Right ventricle myocardium superior (tissue), 1 donor: ENCODE measurements at places on chromosomes 16 and 17. TPM values are rescaled to one million over a fixed set of nuclear protein-coding genes. Genes with fewer than 3 reads are reported as not detected.

- DNase-seq: no peak
Observed at GRCh38 chr17:4579678-4580077, 4.7 kb upstream of the SMTNL2 start.

- DNase-seq: no peak
Observed at GRCh38 chr17:31428512-31428911, 37.0 kb downstream of the RAB11FIP4 start.

- no peak for DNase-seq
Observed at GRCh38 chr17:47611372-47612350, 38.1 kb upstream of the KPNB1 start.

- no peak for DNase-seq
Observed at GRCh38 chr17:73316919-73317505, 5.2 kb upstream of the CDC42EP4 start.

- no peak for DNase-seq
Observed at GRCh38 chr16:77062878-77063675, 127.9 kb upstream of the MON1B start.

GRCh38 chr17:75793460-75793859, 8.9 kb downstream of the UNK start:
- DNase-seq: no peak

DNA sequence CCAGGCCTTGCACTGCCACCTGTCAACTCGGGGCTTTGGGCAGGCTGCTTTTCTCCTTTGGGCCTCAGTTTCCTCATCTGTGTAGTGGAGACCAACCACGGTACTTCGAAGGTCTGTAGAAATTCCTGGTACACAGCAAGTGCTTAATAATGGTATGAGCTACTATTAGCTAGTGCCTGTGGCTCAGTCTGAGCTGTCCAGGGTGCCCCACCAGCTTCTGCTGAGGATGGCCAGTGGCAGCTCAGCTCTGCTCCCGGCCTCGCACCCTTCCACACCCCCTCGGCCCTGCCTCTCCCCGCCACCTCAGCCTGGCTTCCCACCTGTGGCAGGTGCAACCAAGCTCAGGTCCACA, 26.2 kb upstream of the PLCG2 start:
- DNase-seq: no peak

DNA sequence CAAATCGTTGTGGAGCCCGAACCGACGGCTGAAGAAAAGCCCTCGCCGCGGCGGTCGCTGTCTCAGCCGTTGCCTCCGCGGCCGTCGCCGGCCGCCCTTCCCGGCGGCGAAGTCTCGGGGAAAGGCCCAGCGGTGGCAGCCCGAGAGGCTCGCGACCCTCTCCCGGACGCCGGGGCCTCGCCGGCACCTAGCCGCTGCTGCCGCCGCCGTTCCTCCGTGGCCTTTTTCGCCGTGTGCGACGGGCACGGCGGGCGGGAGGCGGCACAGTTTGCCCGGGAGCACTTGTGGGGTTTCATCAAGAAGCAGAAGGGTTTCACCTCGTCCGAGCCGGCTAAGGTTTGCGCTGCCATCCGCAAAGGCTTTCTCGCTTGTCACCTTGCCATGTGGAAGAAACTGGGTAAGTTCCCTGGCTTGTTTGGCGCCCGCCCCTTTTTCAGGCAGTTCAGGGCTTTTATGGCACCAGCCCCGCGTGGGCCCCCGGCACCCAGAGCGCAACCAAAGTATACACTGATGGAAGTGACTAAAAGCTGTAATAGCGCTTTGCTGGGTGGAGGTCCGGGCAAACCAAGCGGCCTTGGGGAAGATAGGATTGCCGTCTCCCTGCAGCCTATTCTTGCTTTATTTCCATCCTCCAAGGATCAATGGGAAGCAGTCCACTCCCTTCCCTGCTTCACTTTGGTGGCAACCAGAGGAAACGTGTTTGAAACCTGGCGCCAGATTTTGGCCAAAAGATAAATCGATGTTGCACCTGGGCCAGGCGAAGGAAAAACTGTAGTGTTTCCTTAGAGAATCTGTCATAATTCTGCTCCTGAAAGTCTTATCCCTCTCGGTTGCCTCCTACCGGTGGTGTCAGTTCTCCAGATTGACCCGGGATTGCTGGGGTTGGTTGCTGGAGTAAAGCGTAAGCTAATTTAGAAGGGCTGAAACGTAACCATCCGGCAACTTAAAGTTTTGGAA, 775 bp downstream of the PPM1D start:
- DNase-seq: peak; percentile 74

The APOBR gene
- 0.48 TPM for total RNA-seq

The ACD gene
- total RNA-seq: 7.1 TPM

The UBN1 gene
- total RNA-seq: 42.1 TPM

The PRAC2 gene
- not detected for total RNA-seq
